ENCODE measurements at places on chromosomes 12 and 14.
A peak's percentile ranks its signal among the peaks of the same experiment; 100 is the strongest.

DNA sequence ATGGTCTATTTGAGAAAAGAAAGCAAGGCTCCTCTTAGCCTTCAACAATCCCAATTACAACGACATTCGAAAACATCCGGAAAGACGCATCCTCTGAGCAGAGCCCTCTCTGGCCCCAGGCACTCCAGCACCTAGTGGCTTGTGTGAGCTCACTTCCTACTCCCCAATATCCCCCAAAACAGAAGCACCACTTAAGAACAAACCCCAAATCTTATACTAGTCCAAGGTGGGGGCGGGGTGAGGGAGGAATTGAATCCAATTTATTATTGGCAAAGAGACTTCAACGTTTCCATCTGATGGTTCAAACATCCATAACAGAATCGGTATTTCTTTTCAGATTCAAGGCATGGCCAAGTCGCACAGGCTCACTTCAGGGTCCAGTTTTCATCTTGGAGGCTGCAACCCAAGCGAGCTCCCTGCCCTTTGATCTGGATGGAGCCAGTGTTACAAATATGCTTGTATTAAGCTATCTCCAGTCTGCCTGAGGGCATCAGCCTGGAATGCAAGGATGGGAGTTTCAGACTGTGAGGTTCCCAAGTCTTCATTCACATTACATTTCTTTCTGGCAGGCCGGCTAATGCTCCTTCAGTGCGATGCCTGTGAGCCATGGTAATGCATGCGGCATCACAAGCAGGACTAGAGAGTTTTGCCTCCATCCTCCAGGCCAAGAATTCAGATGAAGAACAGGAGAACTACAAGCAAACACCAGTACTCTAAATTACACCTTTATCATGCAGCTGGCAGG lies 132.5 kb upstream of the FOXN3 start:
- H3K4me1 ChIP-seq: peaks cover 17% of the 10 kb centered on the region
- H3K4me3 ChIP-seq: no peak overlapping the region

DNA sequence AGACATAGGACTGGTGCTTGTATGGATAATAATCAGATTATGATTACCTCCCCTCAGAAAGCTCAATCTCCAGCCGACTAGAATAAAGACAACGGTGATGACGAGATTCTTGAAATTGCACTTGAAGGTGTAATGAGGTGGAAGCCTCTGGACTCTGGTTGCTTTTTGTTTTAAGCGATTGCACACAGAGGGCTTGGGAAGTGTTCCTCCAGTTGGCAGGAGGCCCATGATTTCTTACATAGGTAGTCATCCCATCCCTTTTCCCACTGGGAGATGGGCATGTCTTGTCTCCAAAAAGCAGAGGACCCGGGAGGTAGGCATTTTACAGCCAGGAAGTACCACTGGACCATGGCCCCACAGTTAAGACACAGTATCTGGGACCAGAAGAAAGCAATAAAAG lies 165.7 kb upstream of the FKBP4 start:
- H3K4me1 ChIP-seq: no peaks in the 10 kb centered on the region
- H3K4me3 ChIP-seq: no peak overlapping the region
- DNase-seq: no peak
- no peak overlapping the region for H3K27ac ChIP-seq
- H3K27me3 ChIP-seq: peaks cover 31% of the 10 kb centered on the region

DNA sequence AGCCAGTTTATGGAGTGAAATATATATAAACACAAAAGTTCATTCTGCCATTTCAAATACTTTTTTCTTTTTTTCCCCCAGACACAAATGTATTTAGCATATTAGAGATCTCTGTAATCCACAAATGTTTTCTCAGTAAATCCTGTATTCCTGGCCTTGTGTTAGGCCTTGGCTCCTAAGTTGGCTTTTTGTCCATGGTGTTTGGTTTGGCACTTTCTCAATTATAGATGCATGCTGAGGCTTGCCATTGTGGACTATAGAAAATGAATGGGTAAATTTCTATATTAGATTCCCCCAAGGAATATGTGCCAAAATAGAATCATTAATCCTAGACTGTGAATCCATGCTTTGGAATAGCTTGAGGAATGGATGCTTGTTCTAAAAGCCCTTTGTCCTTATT lies 17.0 kb downstream of the RIC8B start:
- H3K4me3 ChIP-seq: no peak overlapping the region
- no peaks in the 10 kb centered on the region for H3K4me1 ChIP-seq
- peaks cover 41% of the 10 kb centered on the region for H3K36me3 ChIP-seq
- no peak for DNase-seq
- no peaks in the 10 kb centered on the region for H3K27me3 ChIP-seq

- no peak overlapping the region for H3K4me3 ChIP-seq
- peaks cover 31% of the 10 kb centered on the region for H3K4me1 ChIP-seq
- H3K27me3 ChIP-seq: peaks cover 16% of the 10 kb centered on the region
- H3K36me3 ChIP-seq: peaks cover 19% of the 10 kb centered on the region
- H3K27ac ChIP-seq: no peak overlapping the region
These were observed 5.5 kb downstream of the CFAP73 start for GRCh38 chr12:113155060-113155459.

GRCh38 chr14:24071836-24072430 lies 571 bp downstream of the CPNE6 start:
- no peak for DNase-seq
- no peak overlapping the region for H3K27ac ChIP-seq
- H3K4me1 ChIP-seq: peaks cover 20% of the 10 kb centered on the region
- H3K4me3 ChIP-seq: no peak overlapping the region

DNA sequence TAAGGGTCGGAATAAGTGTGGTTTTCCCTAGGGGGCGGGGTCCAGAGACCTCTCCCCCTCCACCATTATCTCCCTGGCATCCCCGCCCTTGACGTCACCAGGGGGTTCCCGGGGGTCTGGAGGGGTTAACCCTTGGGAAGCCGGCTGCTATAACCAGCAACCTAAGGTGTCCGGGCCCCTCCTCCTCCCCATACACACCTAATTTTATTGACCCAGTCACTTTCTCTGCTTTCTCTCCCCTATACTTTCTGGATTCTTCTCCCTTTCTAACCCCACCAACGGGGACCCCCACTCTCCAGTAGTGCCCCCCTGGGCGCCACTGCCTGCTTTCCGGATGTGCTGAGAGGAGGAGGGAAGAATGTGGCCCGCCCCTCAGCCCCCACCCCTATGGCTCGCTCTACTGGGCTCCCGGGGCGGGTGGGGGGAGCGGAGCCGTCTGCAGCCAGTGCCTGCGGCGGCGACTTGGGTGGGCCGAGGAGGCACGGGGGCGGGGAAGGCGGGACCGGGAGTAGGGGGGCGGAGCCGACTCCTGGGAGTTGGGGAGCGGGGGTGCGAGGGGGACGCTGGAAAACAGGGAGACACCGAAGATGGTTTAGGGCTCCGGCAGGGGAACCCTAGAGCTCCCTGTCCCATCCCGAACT lies 1.8 kb downstream of the GLI1 start:
- DNase-seq: peak; percentile 51
- peaks cover 9% of the 10 kb centered on the region for H3K27me3 ChIP-seq
- H3K4me1 ChIP-seq: peaks cover 62% of the 10 kb centered on the region
- no peaks in the 10 kb centered on the region for H3K36me3 ChIP-seq
- H3K27ac ChIP-seq: peak overlapping the region; percentile 69

- peaks cover 7% of the 10 kb centered on the region for H3K27me3 ChIP-seq
- no peak for DNase-seq
- H3K36me3 ChIP-seq: peaks cover 5% of the 10 kb centered on the region
These were observed 9.5 kb downstream of the REM2 start for GRCh38 chr14:22892488-22892887.

DNA sequence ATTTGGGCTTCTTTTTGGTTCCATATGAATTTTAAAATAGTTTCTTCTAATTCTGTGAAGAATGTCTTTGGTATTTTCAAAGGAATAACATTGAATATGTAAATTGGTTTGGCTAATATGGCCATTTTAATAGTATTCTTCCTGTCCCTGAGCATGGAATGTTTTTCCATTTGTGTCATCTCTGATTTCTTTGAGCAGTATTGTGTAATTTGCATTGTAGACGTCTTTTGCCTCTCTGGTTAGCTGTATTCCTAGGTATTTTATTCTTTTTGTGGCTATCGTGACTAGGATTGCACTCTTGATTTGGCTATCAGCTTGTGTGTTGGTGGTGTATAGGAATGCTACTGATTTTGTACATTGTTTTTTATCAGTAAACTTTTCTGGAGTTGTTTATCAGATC lies 601.9 kb downstream of the SNAPC1 start:
- H3K4me3 ChIP-seq: no peak overlapping the region
- DNase-seq: no peak
- H3K36me3 ChIP-seq: no peaks in the 10 kb centered on the region
- no peaks in the 10 kb centered on the region for H3K27me3 ChIP-seq

DNA sequence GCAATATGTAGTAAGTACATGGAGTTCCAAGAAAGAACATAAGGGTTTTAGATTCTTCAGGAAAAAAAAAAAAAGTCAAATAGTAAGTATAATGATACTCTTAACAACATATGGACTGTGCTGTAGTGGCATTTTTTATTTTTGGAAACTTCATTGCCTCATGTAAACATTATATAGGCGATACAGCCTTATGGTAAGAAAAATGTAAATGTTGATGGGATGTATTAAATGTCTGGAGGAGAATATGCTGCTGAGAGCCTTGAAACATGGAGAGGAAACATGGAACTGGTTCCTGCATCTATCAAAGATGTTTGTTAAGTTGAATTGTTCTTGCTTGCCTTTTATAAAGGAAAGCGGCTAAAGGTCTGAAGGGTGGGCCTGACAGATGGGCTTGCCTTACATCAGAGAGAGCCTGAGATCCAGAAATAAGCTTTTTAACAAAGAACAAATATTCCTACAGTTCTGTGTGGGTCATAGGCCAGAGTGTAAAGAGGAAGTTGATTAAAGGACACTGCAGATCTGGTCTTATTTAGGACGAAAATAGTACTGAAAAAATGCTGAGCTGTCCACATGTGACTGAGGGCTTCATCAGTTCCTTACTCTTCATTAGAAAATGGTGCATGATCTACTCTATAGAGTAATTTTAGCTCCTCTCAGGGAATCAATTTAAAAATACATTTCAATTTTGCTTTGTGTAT lies 448.1 kb upstream of the DCN start:
- no peak overlapping the region for H3K27ac ChIP-seq
- no peaks in the 10 kb centered on the region for H3K27me3 ChIP-seq
- peaks cover 2% of the 10 kb centered on the region for H3K36me3 ChIP-seq
- H3K4me1 ChIP-seq: no peaks in the 10 kb centered on the region

DNA sequence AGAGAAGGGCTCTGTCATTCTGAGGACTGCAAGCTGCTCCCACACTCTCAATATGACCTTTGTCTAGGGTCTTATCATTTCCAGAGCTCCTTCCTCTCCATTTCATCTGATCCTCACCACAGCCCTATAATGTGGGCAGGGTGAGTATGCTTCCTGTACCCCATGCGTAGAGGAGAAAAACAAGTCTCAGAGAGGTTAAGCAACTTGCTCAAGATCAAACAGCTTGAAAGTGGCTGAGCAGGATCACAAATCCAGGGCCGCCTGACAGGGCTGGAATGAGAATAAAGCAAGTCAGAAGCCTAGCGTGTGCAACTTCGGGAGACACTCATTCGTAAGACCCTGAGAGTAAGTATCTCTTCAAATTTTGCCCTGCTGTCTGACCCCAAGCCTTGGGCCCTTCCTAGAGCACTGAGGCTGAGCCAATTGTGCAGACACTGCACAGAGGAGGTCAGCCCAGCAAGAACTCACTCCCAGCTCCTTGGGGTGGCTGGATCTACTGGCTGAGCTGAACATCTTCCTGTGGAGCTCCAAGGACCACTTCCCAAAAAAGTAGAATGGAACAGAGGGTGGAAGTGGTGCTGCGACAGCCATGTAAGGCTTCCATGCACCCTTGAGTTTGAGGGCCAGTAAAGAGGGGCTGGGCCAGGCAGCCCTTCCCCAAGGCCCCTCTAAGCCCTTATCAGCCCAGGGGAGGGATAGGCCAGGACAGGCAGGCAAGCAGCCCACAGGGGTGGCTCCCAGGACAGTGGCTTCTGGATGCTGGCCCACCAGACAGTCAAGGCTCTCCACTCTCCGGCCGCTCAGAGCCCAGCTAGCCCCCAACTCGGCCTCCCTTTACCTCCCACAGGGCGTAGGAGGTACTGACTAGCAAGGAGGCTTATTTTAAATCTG lies 10.5 kb downstream of the ZFP36L1 start:
- peaks cover 84% of the 10 kb centered on the region for H3K4me1 ChIP-seq
- H3K27ac ChIP-seq: peak overlapping the region; percentile 90
- peak overlapping the region; percentile 74 for H3K4me3 ChIP-seq
- DNase-seq: peak; percentile 79

DNA sequence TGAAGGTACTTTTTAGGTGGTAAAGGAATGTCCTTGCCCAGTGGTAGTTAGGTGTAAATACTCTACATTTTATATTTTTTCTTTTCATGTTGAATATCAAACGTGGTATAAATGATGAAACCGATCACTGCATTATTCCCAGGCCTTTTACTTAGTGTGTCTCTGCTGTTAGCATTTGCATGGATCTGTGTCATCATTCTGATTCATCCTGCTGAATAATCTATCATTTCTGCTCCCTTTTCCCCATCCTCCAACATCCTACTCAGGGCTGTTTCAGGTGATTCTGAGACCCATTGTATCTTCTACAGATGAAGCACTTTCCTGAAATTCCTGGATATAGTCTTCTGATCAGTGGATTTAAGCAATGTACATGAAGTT lies 61.0 kb upstream of the PTHLH start:
- H3K27ac ChIP-seq: no peak overlapping the region
- H3K36me3 ChIP-seq: no peaks in the 10 kb centered on the region
- H3K27me3 ChIP-seq: no peaks in the 10 kb centered on the region
- no peaks in the 10 kb centered on the region for H3K4me1 ChIP-seq

GRCh38 chr12:108638997-108639822 lies 5.5 kb upstream of the SELPLG start:
- no peaks in the 10 kb centered on the region for H3K27me3 ChIP-seq
- H3K4me1 ChIP-seq: peaks cover 48% of the 10 kb centered on the region
- peaks cover 19% of the 10 kb centered on the region for H3K36me3 ChIP-seq
- H3K4me3 ChIP-seq: no peak overlapping the region

DNA sequence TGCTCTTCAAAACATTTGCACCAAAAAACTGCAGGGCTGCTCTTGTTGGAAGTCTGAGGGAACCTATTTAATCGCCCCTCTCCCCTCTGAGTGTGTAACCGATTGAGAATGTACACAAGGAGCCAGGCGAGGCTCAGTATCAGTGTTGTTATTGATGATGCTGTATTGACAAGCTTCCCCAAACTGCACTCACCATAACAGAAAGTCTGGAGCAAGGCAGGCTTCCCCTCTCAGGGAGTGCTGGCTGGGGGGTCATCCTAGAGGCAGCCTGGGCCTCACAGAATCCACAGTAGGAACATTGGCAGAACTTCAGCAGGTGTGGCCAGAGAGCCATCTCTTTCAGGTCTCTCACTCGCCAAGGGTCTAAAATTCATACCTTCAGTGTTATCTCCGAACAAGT lies 58.1 kb upstream of the TUNAR start:
- no peak overlapping the region for H3K27ac ChIP-seq
- H3K4me1 ChIP-seq: no peaks in the 10 kb centered on the region
- H3K27me3 ChIP-seq: peaks cover 30% of the 10 kb centered on the region
- no peak for DNase-seq
- H3K36me3 ChIP-seq: no peaks in the 10 kb centered on the region
